ENCODE measurements at places on chromosomes 2 and 18.

DNA sequence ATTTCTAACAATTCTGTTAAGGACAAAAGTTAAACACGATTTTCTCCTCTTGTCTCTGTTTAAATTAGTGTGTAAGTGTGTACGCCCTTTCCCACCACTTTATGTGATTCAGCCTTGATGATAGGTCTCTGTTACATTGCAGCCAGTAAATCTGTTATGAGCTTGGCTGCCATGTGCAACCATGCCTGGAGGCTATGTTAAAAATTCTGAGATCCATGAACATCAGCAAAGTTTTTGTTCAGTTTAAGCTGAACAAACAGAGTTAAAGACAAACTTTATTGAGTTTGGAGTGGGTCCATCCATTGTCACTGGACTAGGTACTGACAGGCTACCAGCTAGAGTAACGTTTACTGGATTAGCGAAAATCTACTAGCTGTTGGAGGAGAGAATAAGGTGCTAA, 110.4 kb downstream of the NCKAP5 start:
- no peak for DNase-seq

- DNase-seq, result no peak
Observed at GRCh38 chr2:86476092-86476491, 34.9 kb downstream of the KDM3A start.

DNA sequence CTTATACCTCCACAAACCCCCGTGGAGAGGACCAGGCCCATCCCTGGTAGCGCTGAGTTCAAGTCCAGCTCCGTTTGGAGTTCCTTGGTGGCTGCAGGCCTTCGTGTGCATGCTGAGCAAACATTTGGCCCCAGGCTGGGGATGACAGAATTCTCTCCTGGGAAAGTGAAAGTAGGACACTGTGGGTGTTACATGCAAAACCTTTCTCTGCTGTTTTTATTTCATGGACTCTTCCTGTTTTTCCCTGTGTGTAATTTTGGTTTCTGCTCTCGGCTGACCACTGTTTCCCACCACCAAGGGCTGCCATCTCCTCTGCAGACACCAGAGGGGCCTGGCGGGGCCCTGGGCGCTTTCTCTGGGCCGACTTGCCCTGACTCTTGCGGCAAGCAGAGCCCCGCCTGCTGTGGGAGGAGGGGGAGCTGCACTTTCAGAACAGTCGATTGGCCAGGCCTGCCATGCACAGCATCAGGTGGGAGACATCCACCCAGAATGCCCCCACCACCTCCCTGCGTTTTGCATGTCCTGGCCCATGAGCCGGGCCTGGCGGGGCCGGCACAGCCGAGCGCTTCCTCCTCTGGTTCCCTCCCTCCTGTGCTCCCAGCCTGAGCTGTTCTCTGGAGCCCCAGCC, 102.4 kb downstream of the CABLES1 start:
- DNase-seq, result peak; percentile 68

DNA sequence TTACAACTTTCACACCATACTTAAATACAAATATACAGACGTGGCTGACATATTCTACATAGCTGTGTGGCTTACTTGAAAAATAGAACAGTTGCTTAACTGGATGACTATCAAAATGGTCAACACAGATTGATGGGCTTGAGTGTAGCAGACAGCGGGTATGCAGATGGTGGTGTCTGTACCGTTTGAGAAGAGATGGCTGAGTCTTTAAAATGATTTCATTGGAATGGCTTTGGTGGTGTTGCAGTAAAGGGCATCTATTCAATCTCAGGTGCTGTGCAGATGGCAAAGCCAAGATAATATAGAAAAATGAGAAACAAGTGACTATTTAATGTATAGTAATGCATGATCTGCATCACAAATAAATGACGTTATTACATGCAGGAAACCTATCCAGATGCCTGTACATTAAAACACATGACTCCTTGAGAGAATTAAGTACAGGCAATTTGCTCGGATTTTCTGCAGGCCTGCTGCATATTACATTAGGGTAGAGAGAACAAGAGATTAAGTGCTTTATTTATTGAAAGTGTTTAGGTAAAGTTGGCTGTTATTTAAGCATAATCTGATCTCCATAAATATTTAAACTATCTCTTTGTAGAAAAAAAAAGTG, 68.5 kb downstream of the AGPS start:
- no peak for DNase-seq

GRCh38 chr18:67241299-67241698, 275.2 kb downstream of the DSEL start:
- DNase-seq, result no peak

DNA sequence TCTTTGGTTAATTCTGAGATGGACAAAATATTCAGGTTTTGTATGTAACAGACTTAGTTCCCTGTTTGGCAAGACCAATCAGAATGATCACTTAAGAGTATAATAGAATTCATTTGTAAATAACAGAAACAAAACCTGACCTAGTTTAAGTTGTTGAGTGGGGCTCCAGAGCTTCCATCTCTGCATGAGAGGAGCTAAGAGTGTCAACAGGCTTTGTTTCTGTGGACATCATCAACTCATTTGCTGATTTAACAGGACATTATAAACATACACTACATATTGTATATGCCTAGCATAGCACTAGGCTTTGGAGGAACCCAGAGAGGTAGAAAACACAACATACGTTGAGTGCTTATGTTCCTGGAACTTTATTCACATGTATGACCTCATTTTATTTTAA, 75.3 kb upstream of the TRIB2 start:
- no peak for DNase-seq

GRCh38 chr2:37797081-37797480, 125.6 kb upstream of the CDC42EP3 start:
- no peak for DNase-seq

DNA sequence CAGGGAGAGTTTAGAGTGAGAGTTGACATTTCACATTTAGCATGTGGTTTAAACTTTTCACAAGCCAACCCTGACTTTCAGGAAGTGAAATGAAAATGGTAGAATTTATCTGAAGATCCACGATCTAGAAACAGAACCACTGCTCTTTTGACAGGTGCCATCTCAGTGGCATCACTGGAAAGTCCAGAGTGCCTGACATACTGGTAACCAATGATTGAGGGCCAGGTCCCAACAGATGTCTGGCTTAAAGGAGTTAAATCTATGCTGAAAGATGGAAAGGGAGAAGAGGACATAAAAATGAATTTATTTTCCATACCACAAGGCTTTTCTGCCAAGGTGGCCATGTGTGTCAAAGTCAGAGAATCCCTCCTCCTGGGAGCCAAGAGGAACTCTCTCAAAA, 2.7 kb downstream of the IL36G start:
- DNase-seq, result no peak

GRCh38 chr2:224190936-224191270, 151.8 kb upstream of the SERPINE2 start:
- DNase-seq, result no peak

GRCh38 chr2:10883801-10884478, 27.8 kb upstream of the KCNF1 start:
- no peak for DNase-seq

DNA sequence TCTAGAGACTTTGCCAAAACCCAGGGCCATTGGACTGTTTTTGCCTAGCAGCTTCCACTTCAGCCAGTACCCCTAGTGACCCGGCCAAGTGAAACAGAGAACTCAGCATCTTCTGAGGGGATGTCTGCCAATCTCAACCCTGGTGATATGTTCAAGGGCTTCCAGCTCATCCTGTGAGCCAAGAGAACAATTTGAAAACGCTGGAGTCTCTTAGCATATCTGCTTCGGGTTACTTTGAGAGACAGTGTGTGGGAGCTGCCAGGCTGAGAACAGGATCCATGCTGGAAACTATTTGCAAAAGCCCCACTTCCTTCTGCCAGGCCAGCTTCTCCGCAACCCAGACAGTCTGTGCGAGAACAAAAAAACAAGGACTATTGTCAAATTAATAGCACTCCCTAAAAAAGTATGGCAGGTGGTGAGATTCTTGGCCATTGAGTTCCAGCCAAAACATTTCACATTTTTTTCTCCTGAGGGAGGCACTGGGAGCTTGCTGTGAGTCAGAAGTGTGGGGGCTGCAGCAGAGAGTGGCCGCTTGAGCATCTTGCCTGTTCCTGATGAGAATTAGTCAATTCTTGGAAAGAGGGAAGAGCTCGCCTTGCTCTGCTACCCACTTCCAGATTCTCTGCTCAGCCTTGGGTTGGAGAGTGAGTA, 395.6 kb upstream of the TRIB2 start:
- no peak for DNase-seq

DNA sequence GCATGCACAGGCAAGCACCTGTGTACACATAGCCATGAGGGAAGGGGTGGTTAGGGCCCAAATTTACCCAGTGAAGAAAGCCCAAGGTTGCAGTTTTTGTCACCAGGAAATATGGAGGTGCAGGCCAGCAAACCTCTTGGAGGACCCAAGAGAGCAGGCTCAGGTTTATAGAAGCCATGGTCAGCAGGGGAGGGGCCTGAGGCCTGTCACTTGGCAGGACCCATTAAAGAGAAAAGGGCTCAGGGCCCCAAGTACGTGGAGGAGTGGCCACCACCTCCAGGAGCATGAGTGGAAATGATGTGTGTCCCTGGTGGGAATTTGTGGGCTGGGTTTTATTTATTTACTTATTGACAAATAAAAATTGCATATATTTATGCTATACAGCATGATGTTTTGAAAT, 192.9 kb downstream of the HAUS1 start:
- no peak for DNase-seq

GRCh38 chr2:241083091-241083415, 19.0 kb downstream of the MTERF4 start:
- DNase-seq, result no peak

DNA sequence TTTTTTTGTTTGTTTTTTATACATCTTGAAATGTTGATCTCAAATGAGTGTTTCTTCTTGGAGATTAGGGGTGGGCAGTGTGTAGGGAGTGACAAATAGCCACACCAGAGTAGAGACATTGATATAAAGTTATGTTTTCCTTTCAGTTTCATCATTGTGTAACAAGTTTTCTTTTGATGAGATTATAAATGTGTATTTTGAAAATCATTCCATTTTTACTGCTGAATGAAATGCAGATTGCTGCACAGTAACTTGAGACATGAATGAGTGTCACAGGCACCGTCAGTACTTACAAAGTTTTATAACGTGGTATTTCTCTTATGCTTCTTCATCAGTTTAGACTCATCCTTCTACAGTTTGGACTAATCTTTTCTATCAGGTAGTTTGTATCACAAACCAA, 370 bp downstream of the MEP1B start:
- DNase-seq, result no peak

- peak; percentile 22 for DNase-seq
Observed at GRCh38 chr2:176997074-176997791, 215.4 kb upstream of the HNRNPA3 start.

DNA sequence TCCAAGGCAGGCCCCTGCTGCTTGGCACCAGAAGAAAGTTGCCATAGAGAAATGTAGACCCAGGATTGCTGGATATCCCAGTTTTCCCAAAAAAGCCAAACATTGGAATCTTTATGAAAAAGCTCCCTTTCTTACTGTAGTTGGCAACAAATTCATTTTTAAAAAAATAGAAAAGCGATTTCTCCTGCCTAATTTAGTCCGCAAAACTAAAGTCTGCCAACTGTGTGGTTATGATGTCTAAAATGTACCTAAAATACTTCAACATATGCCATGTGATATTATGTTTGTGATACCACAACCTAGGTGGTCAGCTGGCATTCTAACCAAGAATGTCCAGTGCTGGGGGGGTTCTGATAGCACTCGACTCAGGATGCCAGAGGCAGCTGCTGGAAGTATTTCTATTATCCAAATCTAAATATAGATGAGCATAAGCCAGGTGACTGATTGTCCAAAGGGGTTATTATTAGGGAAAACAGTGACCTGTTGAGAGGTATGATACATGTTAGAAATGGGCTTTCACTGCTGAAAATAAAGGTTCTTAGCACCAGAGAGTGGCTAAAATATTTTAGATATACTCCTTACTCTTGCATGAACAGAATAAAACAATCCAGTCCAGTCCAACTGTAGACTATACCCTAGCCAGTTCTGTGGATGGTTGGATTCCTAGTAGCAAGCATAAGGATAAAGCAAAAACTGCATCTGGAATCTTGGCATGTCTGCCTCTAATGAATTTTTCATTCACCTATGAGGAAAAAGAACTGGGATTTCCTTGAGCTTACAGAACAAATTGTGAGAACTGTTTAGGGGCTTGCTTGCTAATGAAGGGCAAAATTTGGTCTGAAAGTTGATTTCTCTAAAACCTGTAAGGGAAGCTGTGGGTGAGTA, 101.7 kb downstream of the STK39 start:
- no peak for DNase-seq

GRCh38 chr2:222969491-222969890, 82.5 kb upstream of the KCNE4 start:
- DNase-seq, result no peak

DNA sequence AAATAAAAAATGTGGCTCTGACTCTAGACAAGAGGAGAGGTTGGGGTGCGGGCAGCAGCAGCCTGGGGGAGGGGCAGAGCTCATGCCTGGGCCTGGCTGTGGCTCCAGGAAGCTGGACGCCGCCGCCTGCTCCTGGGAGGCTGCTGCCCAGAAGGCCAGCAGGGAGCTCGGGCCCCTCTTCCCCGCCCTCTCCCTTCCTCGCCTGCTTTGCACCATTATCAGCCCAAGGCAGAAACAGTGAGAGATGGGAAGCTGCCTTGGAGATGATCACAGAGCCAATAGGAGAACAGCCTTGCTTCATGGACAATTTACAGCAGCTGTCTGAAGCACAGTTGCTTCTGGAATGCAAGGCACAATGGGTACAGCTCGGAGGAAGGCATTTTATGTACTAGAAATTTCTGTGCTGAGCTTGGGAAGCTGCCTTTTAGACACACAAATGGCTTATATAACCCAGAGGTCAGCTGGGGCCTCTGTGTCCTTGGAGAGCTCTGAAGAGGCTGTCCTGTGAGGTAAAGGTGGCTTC, 55.3 kb upstream of the AFF3 start:
- DNase-seq, result no peak

GRCh38 chr2:144190908-144191605, 328.9 kb downstream of the ZEB2 start:
- DNase-seq, result no peak

DNA sequence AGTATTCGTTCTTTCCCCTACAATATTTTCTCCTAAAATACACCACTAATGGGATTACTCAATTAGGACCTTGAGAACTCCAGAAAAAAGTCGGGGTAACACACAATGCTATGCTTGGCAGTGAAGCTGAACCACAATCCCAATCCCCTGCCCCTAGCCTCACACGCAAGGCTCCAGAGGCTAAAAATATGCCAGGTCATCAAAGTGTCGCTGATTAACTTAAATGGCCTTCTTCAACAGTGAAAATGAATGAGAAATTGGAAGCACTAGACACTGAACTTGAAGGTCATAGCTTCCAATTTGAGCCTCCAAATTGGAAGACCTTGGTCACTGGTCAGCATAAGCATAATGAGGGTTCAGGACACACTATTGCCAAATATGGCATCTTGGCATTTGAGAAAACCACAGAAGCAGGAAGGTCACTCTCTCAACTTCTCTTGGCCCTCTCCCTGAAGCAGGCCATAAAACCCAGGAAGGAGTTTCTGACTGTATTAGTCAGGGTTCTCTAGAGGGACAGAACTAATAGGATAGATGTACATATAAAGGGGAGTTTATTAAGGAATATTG, 86.0 kb upstream of the SATB2 start:
- DNase-seq, result no peak

- no peak for DNase-seq
Observed at GRCh38 chr18:74113711-74114110, 33.9 kb downstream of the FBXO15 start.

GRCh38 chr2:37189452-37190153, 1.1 kb upstream of the SULT6B1 start:
- DNase-seq, result no peak
